ENCODE measurements at places on chromosomes 12 and 14. TPM values are rescaled to one million over a fixed set of nuclear protein-coding genes. Genes with fewer than 3 reads are reported as not detected.
A peak's percentile ranks its signal among the peaks of the same experiment; 100 is the strongest.

Gene EML5
- 8.1 TPM for total RNA-seq

Gene GLT8D2
- not detected for total RNA-seq

Gene PSME2
- total RNA-seq = 459 TPM

Gene ANKS1B
- total RNA-seq = 0.19 TPM

Gene FGF23
- not detected for total RNA-seq

DNA sequence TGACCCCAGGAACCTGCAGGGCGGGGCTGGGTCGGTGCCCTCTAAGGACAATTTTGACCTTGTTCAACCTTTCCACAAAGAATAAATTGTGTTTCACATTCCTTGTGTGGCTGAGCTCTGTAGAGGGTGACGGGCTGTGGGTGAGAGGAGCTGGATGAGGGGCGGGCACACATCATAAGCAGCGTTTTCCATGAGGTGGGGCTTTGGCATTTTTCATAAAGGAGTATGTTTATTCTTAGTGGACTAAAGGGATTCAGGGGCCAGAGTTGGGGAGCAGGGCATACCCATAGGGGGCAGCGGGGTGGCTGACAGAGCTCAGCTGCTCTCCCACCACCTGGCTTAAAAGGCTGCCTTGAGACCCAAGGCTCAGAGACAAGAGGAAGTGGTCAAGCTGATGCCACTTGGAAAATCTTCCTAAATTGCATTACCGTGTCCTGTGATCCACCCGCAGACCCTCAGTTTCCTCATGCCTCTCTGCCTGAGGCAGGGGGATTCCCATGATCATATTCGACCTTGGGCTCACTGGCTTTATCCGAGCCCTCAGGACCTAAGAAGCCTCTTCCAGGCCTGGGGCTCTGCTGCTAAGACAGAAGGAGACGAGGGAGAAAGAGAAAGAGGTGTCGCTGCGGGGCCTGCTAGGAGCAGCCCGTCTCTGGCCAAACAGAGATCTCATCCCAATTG is 11.4 kb downstream of the MMP14 start:
- H3K27ac ChIP-seq = no peak overlapping the region
- peaks cover 6% of the 10 kb centered on the region for H3K4me1 ChIP-seq
- peaks cover 2% of the 10 kb centered on the region for H3K27me3 ChIP-seq
- no peak for DNase-seq
- no peaks in the 10 kb centered on the region for H3K36me3 ChIP-seq

- H3K27ac ChIP-seq = no peak overlapping the region
- DNase-seq = no peak
- H3K4me1 ChIP-seq = peaks cover 55% of the 10 kb centered on the region
- no peak overlapping the region for H3K4me3 ChIP-seq
These were observed 114.2 kb upstream of the MDM1 start for GRCh38 chr12:68446384-68446783.

DNA sequence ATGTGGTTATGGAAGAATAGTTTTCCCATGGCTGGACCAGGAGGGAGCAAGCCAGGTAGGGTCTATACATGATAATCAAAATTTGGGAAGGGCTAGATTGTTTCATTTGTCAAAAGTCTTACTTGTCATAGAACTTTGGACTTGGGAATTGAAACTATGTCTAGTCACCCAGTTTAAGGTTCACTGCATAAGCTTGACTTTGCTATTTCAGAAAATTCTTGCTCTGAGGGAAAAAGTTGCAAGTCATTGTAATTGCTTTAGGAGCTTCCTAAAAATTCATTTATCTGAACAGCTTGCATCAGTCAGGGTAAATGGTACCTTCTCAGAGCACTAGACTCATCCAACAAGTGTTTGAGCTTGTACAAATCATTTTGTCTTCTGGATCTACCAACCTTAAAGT is 1194.7 kb downstream of the GALC start:
- no peak overlapping the region for H3K27ac ChIP-seq
- DNase-seq = no peak
- no peaks in the 10 kb centered on the region for H3K4me1 ChIP-seq
- H3K36me3 ChIP-seq = no peaks in the 10 kb centered on the region

DNA sequence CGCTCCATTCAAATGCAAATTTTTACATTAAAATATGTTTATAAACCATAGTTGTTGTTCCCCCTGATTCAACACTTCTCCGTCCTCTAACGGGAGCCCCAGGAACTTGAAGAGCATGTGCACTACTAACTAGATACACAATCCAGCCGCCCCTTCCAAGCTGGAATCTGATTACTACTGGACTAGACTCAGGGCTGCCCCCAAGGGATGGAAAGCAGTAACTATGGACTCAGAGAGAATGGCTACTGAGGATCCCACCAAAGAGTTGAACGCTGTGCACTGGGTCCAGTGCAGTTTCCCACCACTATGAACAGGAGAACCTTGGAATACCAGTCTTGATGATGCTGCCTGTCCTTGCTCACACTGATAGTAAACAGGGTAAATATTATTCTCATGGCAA is 48.6 kb upstream of the PCNX1 start:
- H3K27me3 ChIP-seq = no peaks in the 10 kb centered on the region
- no peak for DNase-seq
- H3K27ac ChIP-seq = no peak overlapping the region
- H3K4me3 ChIP-seq = no peak overlapping the region

DNA sequence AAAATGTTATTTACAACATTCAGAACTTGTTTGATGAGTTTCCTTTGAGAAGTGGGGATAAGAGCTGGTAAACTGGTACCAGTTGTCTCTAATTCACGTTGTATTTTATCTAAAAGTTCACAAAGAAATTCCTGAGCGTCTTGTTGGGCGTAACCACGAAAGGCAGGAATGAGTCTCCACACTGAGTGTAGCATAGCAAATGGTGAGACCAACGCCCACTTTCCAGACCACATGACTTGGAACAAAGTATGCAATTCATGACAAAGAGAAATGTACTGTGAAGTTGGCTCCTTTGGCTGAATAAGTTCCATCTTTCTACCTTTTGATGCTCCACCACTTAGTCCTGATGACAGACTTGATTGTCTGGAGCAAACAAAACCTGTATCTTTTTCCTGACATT is 18.4 kb downstream of the USP44 start:
- no peak overlapping the region for H3K4me3 ChIP-seq
- DNase-seq = peak; percentile 51
- H3K27me3 ChIP-seq = no peaks in the 10 kb centered on the region
- H3K4me1 ChIP-seq = peaks cover 6% of the 10 kb centered on the region
- H3K36me3 ChIP-seq = no peaks in the 10 kb centered on the region
- no peak overlapping the region for H3K27ac ChIP-seq
